ENCODE measurements at places on chromosomes 2 and 18. TPM values are rescaled to one million over a fixed set of nuclear protein-coding genes. Genes with fewer than 3 reads are reported as not detected.

- H3K36me3 ChIP-seq: no peaks in the 10 kb centered on the region
- H3K4me3 ChIP-seq: no peak overlapping the region
- no peaks in the 10 kb centered on the region for H3K27me3 ChIP-seq
- no peak overlapping the region for H3K27ac ChIP-seq
- no peaks in the 10 kb centered on the region for H3K4me1 ChIP-seq
- no peak for DNase-seq
Measured at GRCh38 chr2:159855557-159856061, 57.6 kb upstream of the CD302 start.

GRCh38 chr2:231810905-231811304, 24.7 kb downstream of the COPS7B start:
- no peak overlapping the region for H3K4me3 ChIP-seq
- H3K36me3 ChIP-seq: peaks cover 13% of the 10 kb centered on the region
- H3K27me3 ChIP-seq: no peaks in the 10 kb centered on the region
- H3K4me1 ChIP-seq: 0 out of 2 replicates have a peak, but pooled peaks cover 3% of the 10 kb centered on the region
- no peak overlapping the region for H3K27ac ChIP-seq

GRCh38 chr2:213545481-213545880, 261.2 kb downstream of the SPAG16 start:
- H3K4me1 ChIP-seq: no peaks in the 10 kb centered on the region
- DNase-seq: no peak
- H3K27ac ChIP-seq: no peak overlapping the region
- no peaks in the 10 kb centered on the region for H3K36me3 ChIP-seq
- no peaks in the 10 kb centered on the region for H3K27me3 ChIP-seq

The UGT1A3 gene
- 0.11 TPM for total RNA-seq

GRCh38 chr2:236284208-236284607, 20.0 kb upstream of the ASB18 start:
- H3K4me3 ChIP-seq: no peak overlapping the region
- DNase-seq: no peak
- H3K36me3 ChIP-seq: no peaks in the 10 kb centered on the region
- no peaks in the 10 kb centered on the region for H3K4me1 ChIP-seq
- no peak overlapping the region for H3K27ac ChIP-seq

DNA sequence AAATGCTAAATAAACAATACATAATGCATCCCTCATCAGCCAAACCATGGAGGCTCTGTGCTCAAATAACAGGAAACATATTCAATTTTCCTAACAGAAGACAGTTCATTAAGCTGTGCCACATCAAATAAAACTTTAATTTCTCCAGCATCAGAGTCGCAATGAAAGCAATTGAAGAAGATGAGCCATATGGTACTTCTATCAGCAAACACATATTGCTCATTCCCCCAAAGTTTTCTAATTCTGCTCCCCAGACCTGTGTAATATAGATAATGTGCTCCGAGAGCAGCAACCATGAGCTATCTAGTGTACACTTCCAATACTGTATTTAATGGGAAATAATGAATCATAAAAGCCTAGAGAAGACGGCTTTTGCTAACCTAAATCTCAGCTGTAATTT, 263.2 kb downstream of the MEIS1 start:
- no peak overlapping the region for H3K27ac ChIP-seq
- no peaks in the 10 kb centered on the region for H3K4me1 ChIP-seq
- no peaks in the 10 kb centered on the region for H3K27me3 ChIP-seq
- H3K4me3 ChIP-seq: no peak overlapping the region
- no peak for DNase-seq

DNA sequence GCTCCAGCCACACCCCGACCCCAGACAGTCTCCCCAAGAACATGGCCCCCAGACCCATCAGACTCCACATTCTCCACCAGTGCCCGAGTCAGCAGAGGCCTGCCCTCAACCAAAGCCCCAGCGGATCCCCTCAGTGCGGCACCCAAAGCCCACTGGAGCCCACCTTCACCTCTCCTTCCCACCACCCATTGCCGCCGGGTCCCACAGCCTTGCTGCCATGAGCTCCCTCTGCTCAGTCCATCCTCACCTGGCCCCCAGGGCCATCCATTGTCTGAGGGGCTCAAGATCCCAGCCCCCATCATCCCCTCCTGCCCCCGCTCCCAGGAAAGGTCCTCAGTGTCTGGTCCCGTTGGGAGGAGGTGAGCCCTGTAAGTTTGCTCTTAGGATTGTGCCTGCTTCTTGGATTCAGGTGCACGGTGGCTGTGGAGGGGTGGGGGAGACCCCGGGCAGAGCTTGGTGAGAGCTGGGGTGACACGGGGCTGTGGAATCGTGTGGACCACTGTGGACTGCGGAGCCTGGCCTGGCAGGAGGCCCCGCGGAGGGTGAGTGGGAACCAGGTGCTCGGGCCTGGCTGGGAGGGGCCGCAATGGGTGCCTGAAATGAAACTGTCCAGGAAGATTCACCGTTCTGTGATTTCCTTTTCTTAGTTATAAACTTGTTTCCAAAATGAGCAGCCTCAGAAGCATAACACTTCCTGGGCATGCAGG, 32.7 kb upstream of the GPC1 start:
- H3K36me3 ChIP-seq: no peaks in the 10 kb centered on the region
- H3K27me3 ChIP-seq: peaks cover 27% of the 10 kb centered on the region
- H3K4me3 ChIP-seq: no peak overlapping the region

DNA sequence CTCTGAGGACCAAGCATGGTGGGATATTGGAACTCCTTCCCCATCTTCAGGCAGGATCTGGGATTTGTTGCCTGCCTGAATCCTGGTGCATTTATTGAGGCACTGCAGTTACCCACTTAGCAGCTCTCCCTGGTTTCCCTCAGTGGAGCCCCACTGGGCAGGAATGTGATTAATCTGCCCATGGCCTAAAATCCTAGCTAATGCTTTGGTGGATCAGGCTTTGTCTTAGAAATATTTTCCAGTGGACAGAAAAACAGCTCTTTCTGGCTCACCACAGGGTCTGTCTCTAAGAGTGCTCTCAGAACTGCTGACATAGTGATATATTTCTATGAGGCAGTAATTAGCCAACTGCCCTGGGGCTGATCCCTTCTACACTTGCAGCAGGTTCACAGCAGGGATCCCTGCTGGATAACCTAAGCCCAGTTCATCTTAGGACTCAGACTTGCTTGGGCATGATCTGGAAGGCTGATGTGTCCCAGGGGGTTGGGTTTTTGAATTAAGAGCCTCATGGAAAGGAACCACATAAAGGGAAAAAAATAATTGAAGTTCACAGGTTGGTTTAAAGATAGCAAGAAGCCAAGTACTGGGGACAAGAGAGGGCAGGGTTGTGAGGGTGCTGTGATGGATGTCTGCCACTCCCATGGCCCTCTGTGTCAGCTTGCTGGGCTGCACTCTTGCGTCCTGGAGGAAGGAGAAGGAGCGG, 44.3 kb upstream of the ZDBF2 start:
- no peak overlapping the region for H3K4me3 ChIP-seq
- no peak overlapping the region for H3K27ac ChIP-seq
- no peaks in the 10 kb centered on the region for H3K36me3 ChIP-seq
- H3K4me1 ChIP-seq: no peaks in the 10 kb centered on the region
- peaks cover 8% of the 10 kb centered on the region for H3K27me3 ChIP-seq

DNA sequence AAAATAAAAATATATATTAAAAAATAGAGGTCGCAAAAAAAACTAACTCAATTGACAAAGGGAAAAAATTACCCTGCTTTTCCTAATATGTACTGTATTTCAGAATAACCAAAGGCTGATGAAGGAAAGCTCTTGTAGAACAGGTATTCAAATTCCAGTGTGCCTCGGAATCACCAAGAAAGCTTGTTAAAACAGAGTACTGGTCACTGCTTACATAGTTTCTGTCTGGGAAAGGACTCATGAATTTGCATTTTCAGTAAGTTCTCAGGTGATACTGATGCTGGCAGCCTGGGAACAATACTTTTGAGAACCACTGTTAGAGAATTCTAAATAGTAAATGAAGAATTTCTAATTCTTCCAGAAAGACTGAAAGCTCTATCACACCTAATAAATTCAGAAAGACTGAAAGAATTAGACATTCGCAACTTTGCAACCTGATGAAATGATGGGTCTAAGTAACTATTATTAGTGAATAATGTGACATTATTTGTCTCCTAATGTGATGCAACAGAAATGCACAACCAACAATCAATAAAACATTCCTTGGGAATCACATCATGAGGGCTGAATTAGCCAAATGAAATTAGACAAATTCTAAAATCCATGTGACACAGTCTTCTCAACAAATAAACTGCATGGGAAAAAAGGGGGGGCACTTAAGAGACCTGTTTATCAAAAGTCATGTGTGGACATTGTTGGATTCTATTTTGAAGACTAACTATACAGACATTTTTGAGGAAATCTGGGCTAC, 21.9 kb downstream of the RPRD1A start:
- no peaks in the 10 kb centered on the region for H3K27me3 ChIP-seq
- no peaks in the 10 kb centered on the region for H3K36me3 ChIP-seq
- no peak overlapping the region for H3K4me3 ChIP-seq

The KLHL41 gene
- total RNA-seq: 0.31 TPM

- no peak for DNase-seq
- no peak overlapping the region for H3K4me3 ChIP-seq
- H3K27ac ChIP-seq: peak overlapping the region; percentile 23
- H3K4me1 ChIP-seq: peaks cover 100% of the 10 kb centered on the region
- no peaks in the 10 kb centered on the region for H3K36me3 ChIP-seq
- no peaks in the 10 kb centered on the region for H3K27me3 ChIP-seq
Measured at GRCh38 chr2:65367524-65367923, 64.9 kb downstream of the SPRED2 start.

- no peak overlapping the region for H3K4me3 ChIP-seq
- no peaks in the 10 kb centered on the region for H3K36me3 ChIP-seq
- no peak for DNase-seq
Measured at GRCh38 chr2:233423552-233423860, 69.2 kb downstream of the DGKD start.

The UGT1A8 gene
- total RNA-seq: not detected

DNA sequence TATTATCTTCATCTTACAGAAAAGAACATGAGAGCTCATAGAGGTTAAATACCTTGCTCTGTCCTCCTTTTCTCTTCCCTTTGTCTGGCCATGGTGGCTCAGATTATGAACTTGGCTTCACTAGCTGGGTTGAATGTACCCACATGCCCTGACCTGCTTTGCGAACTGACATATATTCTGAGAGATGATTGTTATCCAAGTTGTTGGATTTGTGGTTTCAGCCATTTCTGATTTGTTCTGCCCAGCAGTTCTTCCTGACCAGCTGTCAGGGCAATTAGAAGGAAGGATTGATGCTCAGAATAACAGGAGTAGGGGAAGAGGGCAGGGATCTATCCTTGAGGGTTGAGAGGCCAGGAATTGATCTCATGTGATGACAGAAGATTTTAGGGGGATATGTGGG, 236.8 kb upstream of the FAM98A start:
- H3K4me3 ChIP-seq: no peak overlapping the region
- DNase-seq: no peak
- no peak overlapping the region for H3K27ac ChIP-seq
- H3K27me3 ChIP-seq: no peaks in the 10 kb centered on the region
- H3K4me1 ChIP-seq: no peaks in the 10 kb centered on the region

DNA sequence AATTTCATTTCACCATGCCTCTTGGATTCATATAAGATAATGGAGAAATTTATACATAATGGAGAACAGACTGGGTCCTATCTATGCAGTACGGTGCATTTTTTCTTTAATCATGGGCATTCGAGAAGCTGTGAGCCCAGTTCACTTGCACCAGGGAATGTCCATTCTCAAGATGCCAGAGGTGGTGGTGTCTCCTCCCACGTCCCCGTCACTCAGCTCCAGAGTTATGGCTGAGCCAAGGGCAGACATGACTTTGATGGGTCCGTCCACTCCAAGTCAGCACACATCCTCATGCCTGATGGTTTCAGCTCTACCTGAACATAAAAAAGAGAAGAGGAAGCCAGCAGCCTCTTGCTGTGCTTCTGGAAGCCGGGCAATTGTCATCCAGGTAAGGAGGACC, 42.1 kb upstream of the CREG2 start:
- H3K27ac ChIP-seq: no peak overlapping the region
- H3K4me1 ChIP-seq: 0 out of 2 replicates have a peak, but pooled peaks cover 8% of the 10 kb centered on the region
- peaks cover 67% of the 10 kb centered on the region for H3K27me3 ChIP-seq
- no peak for DNase-seq
- H3K4me3 ChIP-seq: no peak overlapping the region

DNA sequence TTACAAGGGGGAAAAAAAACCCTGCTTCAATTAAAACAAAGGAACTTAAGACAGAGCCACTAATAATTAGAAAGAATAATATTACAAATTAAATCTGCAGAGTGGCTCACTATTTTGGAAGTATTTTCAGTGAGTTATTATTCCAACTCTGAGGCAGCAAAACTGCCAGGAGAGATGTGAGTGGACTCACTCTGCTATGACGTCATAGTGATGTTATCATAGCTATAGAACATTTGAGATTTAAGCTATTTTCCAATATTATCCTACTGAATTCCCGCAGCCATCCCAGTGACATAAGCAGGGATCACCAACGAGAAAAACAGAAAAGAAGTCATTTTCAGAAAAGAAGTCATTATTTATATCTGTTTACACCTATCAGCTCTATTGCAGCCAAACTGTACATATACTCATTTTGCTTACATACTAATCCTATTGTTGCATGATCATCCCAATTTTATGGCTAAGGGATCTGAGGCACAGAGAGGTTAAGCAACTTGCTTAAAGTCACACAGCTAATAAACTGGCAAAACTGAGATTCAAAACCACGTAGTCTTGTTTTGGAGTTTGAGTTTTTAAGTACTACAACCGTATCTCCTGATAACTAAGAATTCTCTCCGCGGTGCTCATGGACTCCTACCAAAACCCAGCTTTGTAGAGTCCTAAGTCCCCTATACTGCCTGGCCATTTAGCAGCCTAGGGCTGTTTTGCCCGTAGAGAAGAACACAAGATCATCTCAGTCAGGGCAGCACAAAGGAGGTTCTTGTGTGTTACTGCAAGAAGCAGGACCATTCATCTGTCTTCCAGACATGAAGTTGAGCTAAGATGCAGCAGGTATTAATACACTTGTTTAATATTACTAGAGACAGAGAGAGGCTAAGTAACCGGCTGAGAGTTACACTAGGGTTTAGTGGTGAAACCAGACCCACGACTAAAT, 299.8 kb downstream of the TCF4 start:
- H3K4me3 ChIP-seq: no peak overlapping the region
- no peaks in the 10 kb centered on the region for H3K4me1 ChIP-seq
- no peak overlapping the region for H3K27ac ChIP-seq
- H3K27me3 ChIP-seq: no peaks in the 10 kb centered on the region

DNA sequence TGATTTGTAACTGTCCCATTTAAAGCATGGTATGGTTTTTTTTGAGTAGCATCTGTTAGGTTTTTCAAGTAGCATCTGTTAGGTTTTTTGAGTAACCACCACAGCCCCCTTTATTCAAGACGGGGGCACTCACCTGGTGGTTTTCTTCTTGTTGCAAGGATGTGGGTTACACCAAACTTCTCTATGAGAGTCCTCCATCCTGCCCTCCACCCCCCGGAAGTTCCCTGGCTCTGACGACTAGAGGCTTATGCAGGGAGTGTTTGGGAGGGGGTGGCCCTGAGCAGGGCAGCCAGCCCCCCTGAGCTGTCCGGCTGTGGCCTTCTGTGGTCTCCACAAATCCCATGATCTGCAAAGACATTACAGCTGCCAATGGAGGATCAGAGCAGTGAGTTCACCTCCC, 39.3 kb downstream of the MTCL1 start:
- DNase-seq: no peak
- no peaks in the 10 kb centered on the region for H3K4me1 ChIP-seq
- H3K36me3 ChIP-seq: no peaks in the 10 kb centered on the region
- H3K27me3 ChIP-seq: no peaks in the 10 kb centered on the region

Data from HepG2 (cell line).